NCI-H1092 treated with DMSO at 0.1 percent for 48 hours (cell line): ENCODE measurements at places on chromosomes 11 and 22.

- DNase-seq = peak; percentile 79
Observed at GRCh38 chr11:47847892-47848699, at the start of gene NUP160. Gene NUP160, minus strand, starts transcription at chr11:47848350. Its CDS starts 32 bp downstream, at chr11:47848318.

DNA sequence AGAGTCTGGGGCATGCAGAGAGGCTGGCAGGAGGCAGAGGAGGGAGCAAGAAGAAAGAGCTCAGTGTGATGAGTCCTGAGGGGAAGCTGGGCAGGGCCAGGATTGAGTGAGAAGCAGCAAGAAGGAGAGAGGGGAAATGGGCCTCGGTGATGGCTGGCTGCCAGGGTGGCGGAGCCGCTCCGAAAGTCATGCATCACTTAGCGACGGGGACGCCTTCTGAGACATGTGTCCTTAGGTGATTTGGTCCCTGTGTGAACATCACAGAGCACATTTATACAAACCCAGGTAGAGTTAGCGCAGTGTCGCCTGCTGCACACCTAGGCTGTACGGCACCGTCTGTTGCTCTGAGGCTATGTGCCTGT lies 15.1 kb downstream of the TBC1D22A start:
- DNase-seq = no peak

DNA sequence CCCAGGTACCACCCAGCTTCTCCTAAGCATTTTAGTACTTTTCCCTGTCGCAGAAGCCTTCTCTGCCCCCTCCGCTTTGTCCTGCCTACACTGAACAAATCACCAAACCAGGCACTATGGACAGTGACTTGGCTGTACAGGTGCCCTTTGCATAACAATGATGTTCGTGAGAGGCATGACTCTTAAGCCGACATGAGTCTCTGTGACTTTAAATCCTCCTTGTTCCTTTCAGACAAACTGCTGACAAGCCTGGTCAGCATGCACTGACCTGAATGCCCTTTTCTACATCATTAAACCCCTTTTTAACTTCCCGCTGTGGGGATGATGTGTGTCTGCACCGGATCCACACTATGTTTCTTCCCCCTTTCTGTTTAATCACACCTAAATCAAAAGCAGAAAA lies 16.6 kb downstream of the CAVIN3 start:
- DNase-seq = no peak

DNA sequence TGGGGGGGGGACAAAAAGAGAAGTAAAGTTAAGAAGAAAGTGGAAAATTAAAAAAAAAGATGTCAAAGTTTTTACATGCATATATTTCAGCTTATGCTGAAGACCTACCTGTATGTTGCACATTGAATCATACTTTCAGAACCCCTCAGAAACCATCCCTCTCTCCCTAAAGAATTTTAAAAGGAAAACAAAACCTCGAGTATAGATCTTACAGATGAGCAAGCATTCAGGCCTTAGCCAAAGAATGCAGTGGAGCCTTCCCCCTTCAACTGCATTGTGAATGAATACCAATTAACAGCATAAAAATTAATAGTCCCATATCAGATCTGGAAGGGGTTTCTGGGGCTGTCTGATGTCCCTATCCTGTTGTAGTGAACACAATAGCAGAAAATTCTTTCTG lies 16.3 kb downstream of the KDELR3 start:
- no peak for DNase-seq

DNA sequence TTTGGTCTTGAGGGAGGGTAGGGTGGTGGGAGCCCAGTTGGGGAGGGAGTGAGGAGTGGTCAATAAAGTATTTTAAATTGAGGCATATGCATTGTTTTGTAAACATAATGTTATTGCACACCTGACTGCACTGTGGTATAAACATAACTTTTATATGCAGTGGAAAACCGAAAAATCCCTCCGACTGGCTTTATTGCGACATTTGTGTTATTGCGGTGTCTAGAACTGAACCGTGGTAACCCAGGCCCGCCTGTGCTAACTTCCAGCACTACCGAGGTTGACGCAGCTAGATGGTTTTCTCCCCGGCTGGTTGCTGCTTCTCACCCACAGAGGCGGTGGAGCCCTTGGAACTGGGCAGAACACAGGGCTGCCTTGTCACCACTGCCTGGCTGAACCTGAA lies 7.6 kb upstream of the RNH1 start:
- DNase-seq = no peak

GRCh38 chr11:45133878-45134277 lies 12.6 kb upstream of the PRDM11 start:
- DNase-seq = no peak

- DNase-seq = no peak
Observed at GRCh38 chr11:118010738-118011461, 24.7 kb downstream of the IL10RA start.

- DNase-seq = no peak
Observed at GRCh38 chr11:34397811-34398210, 40.0 kb upstream of the ABTB2 start.

DNA sequence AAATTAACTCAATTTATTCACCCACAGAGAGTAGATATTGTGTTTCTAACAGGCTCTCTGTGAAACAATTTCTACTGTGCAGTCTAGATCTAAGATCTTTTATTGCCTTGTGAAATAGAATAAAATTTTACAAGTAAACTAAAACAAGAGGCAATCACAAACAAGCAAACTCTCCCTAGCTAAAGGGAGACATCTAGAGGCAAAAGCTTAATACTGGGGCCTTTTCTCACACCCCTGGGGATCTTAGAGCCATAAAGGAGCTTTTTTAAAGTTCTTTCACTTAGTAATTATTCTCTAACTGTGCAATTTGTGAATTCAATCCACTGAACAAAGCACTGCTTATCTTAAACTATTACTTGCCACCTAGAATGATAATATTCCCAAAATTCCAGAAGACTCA lies 19.7 kb downstream of the ALG9 start:
- no peak for DNase-seq

- no peak for DNase-seq
Observed at GRCh38 chr22:47308886-47309285, 546.4 kb downstream of the TBC1D22A start.

GRCh38 chr11:43542750-43543712 lies 137.5 kb upstream of the HSD17B12 start:
- DNase-seq = no peak

DNA sequence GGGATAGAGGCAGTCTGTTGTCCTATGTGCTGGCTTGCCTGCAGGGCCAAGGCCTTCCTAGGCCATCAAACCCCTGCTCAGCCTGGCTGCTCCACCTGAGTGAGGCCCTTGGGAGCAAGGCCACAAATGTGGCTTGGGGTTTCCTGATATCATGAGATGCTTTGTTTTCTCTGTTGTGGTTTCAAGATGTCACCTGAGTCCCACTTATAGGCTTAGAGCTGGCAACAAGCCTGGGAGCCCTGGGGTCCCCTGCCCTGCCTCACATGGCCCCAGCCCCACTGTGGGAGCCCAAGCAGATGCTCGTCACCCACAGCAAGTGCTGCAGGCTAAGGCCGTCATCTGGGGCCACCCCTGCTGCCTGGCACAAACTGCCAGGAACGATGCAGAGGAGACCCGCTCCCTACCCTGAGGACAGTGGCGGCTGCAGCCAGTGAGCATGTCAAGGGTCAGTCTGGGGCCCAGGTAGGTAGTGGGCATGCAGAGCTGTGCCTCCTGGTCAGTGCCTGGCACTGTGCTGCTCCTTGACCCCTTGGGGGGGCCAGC lies 75.4 kb upstream of the KCNQ1OT1 start:
- DNase-seq = no peak

DNA sequence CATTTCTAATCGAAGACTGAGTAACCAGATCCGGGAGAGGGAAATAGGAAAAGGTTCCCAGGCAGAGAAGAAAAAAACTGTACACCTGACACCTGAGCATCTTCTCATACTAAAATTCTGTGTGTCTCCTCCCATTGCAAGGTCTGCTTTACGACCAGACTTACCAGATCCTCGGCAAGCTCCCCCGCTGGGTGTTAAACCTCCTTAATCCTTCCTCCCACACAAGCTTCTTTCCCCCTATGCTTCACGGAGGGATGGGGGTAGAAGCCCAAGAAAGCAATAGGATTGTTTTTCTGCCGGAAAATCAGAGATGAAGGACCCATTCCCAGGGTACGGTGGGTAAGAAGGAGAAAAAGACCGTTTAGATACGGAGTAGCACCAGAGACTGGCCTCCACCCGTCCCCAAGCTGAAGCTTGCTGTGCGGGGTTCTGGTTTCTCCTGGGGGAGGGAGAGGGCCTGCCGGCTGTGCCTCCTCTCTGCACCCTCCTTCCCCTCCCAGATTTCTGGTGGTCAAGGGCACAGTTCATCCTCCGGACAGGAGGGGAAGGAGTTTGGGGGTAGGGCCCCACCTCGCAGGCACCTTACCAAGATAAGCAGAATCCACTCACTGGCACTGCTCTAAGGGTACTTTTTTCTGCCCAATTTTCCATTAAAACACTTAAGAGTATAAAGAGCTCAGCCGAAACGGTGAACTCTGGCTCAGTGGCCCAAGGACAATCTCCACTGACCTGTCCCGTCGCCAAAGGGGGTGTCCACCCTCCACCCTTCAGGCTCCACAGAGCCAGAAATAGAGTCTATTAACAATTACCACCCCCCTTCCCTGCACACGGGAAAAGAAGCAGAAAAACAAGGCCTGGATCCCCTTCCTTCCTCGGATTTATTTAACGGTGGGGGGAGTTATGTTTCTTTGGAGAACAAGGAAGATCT lies 1.2 kb downstream of the TOB2 start:
- DNase-seq = peak; percentile 22

DNA sequence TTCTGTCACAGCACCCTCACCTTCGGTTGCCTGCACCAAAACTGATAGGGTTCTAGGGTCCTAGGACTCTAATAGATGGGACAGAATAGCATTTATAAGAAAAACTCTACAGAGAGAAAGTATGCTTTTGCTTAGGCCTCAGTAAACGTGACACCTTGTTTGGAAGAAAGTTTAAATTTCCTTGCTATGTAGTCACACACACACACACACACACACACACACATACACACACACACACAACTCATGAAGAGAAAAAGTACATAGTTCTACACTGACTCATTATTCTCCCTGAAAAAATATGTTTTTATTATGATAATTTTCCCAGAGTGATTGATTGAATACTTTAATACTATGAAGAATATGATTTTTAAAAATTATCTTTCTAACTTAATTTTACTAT lies 220.8 kb upstream of the SNX19 start:
- no peak for DNase-seq

DNA sequence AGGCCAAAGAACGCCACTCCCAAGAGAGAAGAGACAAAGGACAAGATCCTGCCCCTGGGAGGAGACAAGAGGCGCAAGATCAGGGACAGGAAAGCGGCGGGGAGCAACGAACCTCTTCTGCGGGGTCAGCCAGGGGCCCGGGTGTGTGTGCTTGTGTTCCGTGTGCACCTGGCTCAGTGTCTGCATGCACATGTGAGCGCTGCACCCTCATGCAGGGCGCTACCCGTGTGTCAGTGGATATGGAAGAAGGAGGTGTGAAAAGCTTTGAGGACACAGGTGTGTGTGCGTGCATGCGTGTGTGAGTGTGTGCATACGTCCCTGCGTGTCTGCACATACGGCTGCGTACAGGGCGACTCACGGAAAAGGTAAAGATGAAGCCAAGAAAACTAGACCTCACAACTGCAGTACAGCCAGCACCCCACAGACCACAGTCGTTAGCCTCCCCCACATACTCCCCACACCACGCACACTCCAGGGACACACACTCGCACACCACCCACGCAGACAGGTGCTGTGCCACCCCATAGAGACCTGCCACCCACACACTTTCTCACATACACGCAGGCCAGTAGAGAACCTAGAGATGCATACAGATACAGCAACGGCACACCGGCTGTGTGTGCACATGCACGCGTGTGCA lies 11.0 kb upstream of the IGSF9B start:
- no peak for DNase-seq

- no peak for DNase-seq
Observed at GRCh38 chr11:121298774-121299173, 6.2 kb downstream of the SC5D start.

- no peak for DNase-seq
Observed at GRCh38 chr22:50486561-50487289, at the start of gene MIOX. Gene MIOX, plus strand, starts transcription at chr22:50486859. Its CDS starts 39 bp downstream, at chr22:50486898.

DNA sequence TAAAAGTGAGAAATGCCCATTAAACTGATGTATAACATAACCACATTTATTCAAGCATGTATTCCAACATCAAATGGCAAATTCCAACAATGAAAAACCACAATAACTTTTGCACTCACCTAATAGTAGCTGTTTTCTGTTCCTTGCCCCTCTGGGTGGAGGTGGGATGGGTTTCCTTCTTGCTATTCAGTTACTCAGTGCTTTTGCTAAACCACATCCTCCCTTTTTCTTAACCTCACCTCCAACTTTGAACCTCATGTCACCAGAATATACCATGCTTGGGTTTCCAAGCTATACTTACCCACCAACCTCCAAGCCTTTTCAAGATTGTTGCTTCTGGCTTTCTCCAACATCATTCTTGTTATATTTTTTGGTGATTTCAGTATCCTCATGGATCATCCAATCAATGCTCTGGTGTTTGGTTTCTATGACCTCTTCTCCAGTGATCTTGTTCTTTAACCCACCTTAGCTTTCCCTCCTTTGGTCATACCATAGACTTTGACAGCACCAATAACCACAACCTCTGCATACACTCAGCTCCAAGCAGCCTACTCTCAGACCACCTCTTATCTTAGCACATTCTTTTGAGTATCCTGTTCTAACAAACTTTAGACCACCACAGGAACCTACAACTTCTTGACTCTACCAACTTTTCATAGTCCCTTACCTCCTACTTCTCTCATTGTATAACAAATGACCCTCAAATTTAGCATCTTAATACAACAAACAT lies 3.2 kb upstream of the CCDC15 start:
- no peak for DNase-seq

DNA sequence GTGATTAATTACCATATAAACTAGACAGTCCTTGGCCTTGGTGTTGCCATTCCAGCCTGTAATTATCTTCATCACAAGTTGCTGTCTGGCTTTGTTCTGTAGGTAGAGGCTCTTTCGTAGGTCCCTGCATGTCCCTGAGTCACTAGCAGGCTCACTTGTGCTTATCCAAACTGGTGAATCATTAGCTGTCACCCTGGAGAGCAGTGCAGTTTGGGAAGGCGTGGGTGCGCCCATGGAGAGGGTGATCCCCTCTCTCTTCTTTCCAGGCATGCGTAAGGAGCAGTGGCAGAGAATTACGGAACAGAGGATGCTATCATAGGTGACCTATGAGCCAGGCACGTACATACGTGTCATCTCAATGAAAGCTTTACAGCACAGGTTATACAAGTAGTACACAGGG lies 11.0 kb upstream of the EHF start:
- DNase-seq = no peak

- DNase-seq = no peak
Observed at GRCh38 chr22:44838316-44839016, 86.1 kb downstream of the ARHGAP8 start.

DNA sequence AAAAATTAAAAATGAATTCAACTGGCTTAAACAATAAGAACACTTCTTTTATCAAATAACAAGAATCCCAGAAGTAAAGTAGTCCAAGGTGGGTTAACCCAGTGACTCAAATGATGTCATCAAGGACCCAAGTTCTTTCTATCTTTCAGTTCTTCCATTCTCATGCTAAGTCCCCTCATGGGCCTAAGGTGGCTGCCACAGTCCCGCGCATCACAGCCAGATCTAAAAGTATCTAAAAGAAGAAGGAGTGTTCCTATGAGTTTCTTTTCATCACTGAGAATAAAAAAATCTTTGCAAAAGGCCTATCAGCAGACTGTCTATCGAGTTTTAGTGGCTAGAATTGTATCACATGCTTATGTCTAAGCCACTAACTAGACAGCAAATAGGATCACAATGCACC lies 37.2 kb upstream of the LDLRAD3 start:
- no peak for DNase-seq

GRCh38 chr22:39468487-39469325 lies 11.9 kb downstream of the MGAT3 start:
- DNase-seq = no peak
